ENCODE measurements at places on chromosomes 7 and 10.

- peak; percentile 63 for DNase-seq
Measured at GRCh38 chr10:118423800-118424442, 81.8 kb upstream of the FAM204A start.

GRCh38 chr7:16428672-16429071, 7.3 kb upstream of the CRPPA start:
- no peak for DNase-seq

- no peak for DNase-seq
Measured at GRCh38 chr7:135368416-135369186, 135.0 kb downstream of the STRA8 start.

GRCh38 chr10:75287697-75288096, 51.9 kb upstream of the COMTD1 start:
- DNase-seq: no peak
